ENCODE measurements at places on chromosomes 2 and 18.

DNA sequence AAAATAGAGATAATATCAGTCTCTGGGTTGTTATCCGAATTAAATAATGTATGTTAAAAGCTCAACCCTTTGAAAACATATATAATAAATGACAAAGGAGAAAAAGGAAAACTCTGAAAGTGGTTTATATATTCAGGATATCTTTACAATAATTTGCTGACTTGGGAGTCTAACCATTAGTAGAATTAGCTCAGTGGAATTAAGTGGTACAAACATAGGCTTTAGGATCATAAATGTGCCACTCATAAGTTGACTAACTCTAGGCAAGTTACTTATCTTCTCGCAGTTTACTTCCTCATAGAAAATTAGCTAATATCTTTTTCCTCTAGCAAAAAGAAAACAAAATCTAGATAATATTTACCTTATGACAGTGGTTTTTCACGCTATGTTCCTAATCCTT, 44.6 kb downstream of the HEATR5B start:
- no peak for DNase-seq

DNA sequence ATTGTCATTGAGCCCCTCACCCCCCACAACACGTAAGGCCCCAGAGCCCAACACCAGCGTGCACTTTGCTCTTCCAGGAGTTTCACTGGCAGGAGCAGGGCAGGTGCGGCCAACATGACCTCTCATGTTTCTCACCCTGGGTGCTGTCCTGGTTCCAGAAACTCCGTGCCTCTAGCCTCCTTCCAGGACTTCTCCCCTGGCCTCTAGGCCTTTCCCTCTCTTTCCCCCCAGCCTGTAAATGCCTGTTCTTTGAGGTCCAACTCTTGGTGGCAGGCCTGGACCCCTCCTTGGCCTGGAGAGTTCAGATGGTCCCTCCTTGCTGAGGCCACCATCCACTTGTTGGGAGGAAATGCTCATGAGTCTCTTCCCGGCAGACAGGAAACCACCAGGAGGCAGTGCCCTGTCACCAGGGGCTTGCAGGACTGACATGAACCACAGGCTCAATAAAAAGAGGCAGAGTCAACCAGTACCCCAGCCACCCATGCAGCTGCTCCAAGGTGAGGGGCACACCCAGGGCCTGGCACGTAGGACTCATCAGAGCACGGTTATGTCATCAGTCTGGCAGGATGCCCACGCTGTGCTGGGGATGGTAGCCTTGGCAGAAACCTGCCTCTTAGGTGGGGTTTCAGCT, 1.5 kb downstream of the MALL start:
- DNase-seq = no peak

- no peak for DNase-seq
Measured at GRCh38 chr2:227152093-227152766, 11.8 kb downstream of the COL4A4 start.

GRCh38 chr2:184346338-184346862, 251.9 kb upstream of the ZNF804A start:
- no peak for DNase-seq

DNA sequence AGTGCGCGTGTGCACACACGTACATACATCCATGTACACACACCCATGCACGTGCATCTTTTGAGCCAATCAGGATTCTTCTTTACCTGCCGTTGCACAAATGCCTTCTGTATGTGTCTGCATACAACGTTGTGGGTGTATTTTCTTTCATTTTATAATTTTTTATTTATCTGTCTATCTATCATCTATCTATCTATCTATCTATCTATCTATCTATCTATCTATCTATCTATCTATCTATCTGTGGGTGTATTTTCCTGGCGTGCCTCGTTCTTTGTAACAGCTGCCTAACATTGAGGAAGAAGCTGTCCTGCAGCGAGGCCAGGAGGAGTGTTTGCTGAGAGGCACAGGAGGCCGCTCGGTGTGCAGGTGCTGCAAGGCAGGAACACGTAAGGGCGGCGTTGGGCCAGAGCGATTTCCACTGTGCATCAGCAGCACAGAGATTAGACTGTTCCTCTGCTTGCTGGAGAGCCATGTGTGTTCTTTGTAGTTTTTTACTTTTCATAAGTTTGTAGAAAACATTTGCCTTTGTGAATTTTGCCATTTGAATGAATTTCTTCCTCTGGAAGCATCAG, 84.4 kb downstream of the DGKD start:
- no peak for DNase-seq

GRCh38 chr2:12842917-12843316, 126.2 kb downstream of the TRIB2 start:
- no peak for DNase-seq

DNA sequence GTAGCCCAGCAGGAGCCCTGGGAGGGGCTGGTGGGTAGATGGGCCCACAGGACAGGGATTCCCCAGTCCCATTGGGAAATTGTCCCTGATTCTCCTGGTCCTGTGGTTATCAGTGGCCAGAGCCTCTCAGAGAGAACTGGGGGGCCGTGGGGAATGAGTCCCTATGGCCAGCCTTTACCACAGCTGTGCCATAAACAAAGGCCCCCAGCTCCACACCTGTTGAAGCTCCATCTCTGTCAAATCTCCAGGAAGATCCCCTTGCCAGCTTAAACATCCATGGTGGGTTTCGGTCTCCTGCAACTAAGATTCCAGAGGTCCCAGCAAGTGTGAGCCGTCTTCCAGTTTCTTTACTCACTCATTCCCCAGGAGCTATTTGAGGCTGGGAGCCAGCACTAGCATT, 897.1 kb downstream of the LRRTM4 start:
- DNase-seq = no peak

- DNase-seq = no peak
Measured at GRCh38 chr18:9739516-9739915, 31.4 kb downstream of the RAB31 start.

GRCh38 chr18:28805491-28805890, 628.6 kb upstream of the CDH2 start:
- DNase-seq = no peak

DNA sequence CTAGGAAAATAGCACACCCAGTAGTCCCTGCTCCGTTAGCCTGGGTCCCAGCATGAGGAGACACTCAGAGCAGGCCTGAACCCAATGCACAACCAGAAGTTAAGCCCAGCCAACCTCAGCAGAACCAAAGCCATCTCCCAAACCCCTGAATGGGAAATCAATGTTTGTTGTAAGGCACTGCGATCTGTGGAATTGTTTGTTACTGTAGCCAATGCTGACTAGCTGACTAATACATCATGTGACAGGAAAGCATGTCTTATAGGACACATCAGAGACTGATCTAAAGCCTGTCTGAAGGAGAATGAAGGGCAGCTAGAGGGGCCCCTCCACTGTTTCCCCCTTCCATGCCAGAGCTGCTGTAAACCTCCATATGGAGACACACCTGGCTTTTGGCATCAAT, 96.4 kb downstream of the MARCHF4 start:
- DNase-seq = no peak

- DNase-seq = no peak
Measured at GRCh38 chr2:36559221-36559942, 38.6 kb downstream of the FEZ2 start.

GRCh38 chr2:45856391-45857274, 205.2 kb downstream of the PRKCE start:
- DNase-seq = no peak

DNA sequence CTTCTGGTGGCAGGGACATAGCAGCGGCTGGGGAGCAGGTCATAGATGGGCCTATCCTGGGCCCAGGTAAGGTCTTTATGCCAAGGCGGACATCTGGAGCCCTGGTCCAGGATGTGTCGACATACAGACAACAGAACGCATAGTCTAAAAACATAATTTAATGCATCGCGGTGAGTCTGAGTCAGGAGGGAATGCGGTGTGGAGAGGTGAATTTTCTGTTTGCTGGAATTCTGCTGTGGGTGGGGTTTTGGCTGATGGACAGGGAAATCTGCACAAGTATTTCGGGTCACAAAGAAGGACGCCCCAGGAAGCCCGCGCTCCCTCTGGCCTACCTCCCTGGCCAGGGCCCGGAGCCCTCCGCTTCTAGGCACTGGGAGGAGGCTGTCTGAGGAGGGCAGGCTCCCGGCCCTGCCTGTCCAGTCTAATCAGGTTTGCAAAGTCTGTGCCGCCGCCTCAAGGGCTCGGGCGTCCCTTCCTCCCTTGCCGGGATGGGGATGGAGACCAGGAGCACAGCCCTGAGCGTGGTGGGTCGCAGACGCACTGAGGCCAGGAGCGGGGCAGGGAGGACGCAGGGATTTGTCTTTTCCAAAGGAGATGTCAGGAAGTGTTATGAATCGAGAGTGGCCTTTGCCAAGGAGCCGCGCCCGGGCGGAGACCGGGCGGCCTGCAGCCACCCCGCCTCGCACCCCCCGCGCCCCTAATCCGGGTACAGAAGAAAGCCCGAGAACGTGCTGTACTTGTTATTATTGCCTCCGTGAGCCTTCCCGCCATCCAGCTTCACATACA, 2.3 kb downstream of the C1QL2 start:
- no peak for DNase-seq

GRCh38 chr2:138444411-138444810, 57.2 kb upstream of the SPOPL start:
- DNase-seq = no peak

GRCh38 chr2:150371044-150371818, 116.2 kb downstream of the RND3 start:
- DNase-seq = no peak

GRCh38 chr2:9675415-9676351, 44.9 kb upstream of the YWHAQ start:
- DNase-seq = peak; percentile 84

DNA sequence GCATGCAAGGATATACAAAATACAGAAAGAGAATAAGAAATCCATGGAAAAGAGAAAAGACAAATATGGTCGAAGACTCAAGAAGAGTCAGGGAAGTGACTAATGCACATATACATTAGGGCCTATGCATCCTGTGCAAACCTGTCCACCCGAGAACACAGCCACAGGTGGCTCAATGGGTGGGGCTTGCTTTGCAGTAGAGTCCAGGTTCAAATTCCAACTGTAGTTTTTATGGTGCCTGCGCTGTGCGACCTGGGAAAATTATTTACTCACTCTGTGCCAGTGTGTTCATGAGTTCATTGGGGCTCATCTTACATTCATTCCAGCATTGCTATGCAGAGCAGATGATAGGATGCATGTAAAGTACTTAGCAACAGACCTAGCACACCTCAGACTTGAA, 244.7 kb downstream of the CTNNA2 start:
- DNase-seq = no peak

DNA sequence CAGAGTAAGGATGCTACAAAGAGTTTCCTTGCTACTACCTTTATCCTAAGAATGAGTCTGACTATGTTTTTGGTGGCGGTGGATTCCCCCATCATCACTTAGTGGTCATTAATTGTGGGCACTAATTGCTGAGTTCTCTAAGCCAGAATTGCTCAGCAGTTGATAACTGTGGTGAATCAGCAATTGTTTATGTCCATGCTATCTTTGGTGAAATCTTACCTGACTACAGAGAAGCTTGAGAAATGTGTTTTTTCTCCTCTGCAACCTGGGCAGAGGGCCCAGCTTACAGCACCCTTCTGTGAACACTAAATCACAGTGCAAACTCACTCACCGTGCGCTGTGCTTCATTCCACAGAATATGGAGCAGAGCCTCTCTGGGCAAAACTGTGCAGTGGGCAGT, 683.6 kb downstream of the CNTNAP5 start:
- DNase-seq = no peak

DNA sequence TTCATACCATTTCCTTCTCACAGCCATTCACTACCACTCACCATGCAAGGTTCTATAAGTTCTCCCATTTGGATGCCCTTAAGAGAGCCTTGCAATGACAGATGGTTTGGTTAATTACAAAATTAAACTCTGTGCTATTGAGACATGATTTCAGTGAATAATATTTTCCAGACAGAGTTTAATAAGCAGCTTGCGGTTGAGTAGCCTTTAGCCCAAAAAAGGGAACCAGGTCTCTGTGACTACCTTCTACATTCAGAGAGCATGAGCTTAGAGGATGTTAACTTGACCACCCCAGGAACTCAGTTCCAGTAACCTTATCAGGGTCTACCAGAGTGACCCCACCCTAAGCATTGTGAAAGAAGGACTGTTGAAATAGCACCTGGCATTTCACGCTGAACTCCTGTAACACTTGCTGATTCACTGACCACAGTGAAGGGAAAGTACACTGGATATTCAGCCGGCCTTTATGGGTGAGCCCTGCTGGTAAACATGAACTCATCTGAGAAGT, 1173.1 kb upstream of the ZEB2 start:
- no peak for DNase-seq

- no peak for DNase-seq
Measured at GRCh38 chr18:58046093-58046793, 2.2 kb downstream of the NEDD4L start.

DNA sequence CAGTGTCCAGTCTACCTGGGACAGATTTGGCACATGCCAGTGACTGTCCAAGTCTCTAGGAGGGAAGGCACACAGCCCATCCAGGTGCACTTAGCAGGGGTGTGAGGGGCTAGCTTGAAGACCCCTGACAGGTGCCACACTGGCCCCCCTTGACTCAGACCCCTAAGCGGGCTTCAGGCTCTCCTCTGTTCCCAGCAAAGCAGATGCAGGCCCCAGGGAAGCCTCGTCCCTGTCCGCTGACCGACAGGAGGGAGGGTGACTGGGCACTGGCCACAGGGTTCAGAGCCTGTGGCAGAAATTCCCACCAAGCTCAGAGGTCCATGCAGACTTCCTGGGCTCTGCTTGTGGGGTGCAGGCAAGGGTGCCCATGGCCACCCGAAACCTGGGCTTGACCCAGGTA, 239.8 kb upstream of the MYT1L start:
- no peak for DNase-seq

GRCh38 chr2:239195318-239195871, 205.4 kb downstream of the HDAC4 start:
- DNase-seq = no peak

GRCh38 chr2:214737188-214737587, 72.3 kb downstream of the BARD1 start:
- no peak for DNase-seq

GRCh38 chr2:176101216-176101830, 1.7 kb downstream of the HOXD12 start:
- no peak for DNase-seq

GRCh38 chr2:198004921-198005829, 200.8 kb downstream of the PLCL1 start:
- no peak for DNase-seq

DNA sequence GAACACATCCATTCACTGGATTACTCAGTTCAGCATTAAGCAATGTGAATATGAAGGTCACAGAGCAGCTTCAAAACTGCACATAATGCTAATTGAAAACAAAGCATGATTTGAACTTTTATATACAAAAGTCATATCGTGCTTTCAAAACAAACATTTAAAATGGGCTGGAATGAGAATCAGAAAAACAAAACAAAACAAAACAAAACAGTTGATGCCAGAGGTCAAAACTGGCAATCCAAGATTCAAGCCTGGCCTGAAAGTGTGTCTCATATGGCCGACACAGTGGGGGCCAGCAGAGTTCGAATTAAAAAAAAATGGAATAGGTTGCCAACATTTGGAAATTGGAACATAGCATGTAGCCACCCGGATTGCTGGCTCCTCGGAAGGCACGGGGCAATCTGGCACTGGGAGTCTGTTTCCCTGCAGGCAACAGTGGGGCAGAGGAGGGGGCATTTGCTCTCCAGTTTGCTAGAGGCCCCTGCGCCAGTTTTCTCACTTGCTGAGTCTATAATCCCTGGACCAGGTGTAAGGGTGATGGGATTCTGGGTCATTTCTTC, 294.4 kb downstream of the ZNF521 start:
- no peak for DNase-seq

Data from AG04449 (cell line).